ENCODE measurements at places on chromosomes 1 and 21.

DNA sequence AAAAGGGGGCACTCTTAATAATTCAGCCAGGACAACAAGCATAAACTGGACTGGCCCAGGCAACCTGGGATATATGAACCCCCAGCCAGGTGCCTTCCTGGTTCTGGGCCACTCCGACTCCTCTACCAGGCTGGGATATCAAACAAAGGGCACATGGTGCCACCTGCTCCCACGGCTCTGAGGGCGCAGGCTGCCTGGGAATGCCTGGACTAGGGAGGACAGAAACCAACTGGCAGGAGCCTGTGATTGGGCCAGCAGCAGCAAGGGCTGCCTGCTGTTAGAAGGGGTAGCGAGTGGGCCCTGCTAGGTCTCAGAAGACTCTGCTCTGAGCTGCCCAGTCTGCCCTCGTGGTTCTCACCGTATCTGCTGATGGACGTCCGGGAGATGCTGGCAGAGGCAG lies 123.2 kb upstream of the CD34 start:
- no peak for DNase-seq

DNA sequence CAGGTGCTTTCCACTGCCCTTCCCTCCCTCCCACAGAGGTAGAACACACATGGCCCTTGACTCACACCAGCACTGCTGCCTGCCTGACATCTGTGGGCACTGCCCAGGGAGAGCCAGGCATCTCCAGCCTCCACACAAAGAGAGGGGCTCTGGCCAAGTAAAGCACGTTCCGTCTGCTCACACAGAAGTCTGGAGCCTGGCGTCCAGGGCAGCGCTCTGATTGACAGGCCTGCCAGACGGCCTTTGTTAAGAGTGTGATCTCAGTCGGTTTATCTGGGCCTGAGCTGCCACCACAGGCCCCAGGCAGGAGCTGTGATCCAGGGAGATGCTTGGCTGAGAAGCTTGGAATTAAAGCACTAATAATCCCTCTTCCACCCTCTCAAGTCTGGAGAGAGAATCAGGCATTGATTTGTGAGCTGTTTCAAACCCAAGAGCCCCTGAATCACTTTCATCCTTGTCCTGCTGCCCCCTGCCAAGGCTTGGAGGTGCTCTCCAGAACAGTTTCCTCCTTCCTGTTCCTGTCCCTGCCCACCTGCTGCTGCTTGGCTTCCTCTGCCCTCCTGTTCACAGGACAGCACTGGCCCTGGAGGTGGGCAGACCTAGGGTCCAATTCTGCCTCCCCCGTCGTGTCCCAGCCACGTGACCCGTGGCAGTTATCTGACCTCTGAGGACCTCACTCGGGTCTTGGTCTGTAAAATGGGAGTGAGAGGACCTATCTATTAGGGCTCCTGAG lies 3.7 kb downstream of the DMRTB1 start:
- no peak for DNase-seq

DNA sequence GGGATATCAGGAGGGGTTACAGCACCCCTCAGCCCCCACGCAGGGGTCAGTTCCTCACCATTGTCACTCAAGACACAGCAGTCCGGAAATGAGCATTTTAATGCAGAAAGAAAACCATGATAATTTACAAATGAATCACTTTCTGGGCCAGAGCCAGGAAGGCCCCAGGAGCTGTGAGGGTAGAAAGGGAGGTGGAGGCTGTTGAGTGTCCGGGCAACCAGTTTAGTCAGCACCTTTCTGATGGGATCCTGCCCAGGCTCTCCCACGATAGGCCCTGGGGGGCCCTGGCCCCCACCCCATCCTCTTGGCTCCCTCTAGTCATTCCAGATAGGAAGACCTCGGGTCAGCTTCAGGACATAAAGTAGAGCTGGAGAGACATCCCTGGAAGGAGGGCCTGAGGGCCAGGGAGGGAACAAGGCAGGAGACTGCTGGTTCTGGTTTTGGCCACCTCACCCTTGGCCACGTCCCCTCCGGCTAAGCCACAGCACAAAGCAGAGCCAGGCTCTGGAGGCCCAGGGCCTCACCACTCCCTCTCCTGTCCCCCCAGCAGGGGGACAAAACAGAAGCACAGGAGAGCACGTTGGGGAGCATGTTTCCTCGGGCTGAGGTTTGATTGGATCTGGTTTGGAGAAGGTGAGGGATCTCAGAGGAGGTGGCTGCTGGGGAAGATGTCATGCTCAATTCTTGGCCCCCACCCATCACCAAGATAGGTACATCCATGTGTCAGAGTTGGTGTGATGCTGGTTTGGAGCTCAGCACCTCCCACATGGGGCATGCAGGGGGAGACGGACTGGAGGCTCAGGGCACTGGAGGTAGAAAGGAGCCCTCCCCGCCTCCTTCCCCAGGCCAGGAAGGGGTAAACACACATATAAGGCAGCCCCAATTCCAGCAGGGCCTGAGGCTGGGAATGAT lies 20.6 kb downstream of the ETNK2 start:
- no peak for DNase-seq

DNA sequence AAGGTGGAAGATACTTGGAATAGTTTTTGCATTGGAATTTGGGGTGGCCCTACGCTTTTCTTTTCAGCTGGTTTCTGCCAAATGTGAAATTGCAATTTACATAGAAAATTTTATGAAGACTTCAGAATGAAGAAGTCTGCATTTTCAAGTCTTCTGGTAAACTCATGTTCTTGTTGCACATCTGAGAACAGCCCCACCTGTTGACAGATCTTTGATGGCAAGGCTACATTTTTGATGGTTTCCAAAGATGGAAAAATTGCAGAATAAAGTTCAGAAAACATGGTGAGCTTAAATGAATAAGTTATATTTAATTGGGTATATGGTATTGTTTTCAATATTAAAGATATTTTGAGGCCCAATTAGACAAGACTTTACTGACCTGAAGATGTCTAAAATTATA lies 25.4 kb downstream of the OLFM3 start:
- DNase-seq: peak; percentile 16

GRCh38 chr1:182340233-182341058 lies 51.1 kb downstream of the GLUL start:
- no peak for DNase-seq

DNA sequence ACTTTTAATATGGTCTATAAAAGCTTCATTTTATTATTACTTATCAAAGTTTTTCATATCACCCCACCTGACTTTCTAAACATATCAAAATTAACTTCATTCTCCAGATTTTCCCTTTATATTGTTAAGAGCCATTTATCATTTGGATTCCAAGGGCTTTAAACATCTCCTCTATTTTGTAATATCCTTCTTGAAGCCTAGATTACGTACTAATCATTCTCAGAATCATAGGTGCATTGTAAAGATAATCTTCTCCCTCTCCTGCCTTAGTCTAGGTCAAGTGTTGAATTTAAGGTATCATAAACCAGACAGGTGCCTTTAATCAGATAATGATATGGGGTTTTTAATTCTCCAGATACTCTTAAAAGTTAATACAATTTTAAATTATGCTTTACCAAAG lies 128.3 kb downstream of the LRRC40 start:
- no peak for DNase-seq

GRCh38 chr1:182679684-182680083 lies 4.7 kb downstream of the RGS8 start:
- DNase-seq: no peak

- no peak for DNase-seq
These were observed 15.1 kb downstream of the ELK4 start for GRCh38 chr1:205616563-205617293.

GRCh38 chr1:154318386-154318785 lies 2.5 kb upstream of the AQP10 start:
- no peak for DNase-seq

GRCh38 chr1:171110621-171111326 lies 20.1 kb downstream of the FMO3 start:
- no peak for DNase-seq

- no peak for DNase-seq
These were observed 749 bp upstream of the EFHD2 start for GRCh38 chr1:15408890-15409387.

DNA sequence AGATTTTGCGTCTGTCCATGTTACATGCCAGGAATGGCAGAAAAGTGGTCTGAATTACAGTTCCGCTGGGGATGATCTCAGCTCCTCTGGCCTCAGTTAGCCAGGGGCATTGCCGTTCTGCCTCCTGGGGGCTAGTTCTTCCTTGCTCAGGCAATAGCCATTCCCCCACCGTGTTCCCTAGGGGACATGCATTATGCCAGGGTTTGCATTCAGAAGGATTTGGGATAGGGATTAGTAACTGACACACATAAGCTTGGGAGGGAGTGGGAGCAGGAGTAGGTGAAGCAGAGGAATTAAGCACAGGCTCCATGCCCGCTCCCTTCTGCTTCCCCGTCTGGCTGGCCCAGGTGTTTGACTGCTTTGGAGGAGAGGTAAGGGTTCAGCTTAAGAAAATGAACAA lies 12.7 kb downstream of the LRRC71 start:
- DNase-seq: no peak

- DNase-seq: no peak
These were observed 38.2 kb downstream of the TRAPPC10 start for GRCh38 chr21:44050276-44050675.

GRCh38 chr1:74470936-74471335 lies 41.5 kb downstream of the LRRC53 start:
- DNase-seq: no peak

DNA sequence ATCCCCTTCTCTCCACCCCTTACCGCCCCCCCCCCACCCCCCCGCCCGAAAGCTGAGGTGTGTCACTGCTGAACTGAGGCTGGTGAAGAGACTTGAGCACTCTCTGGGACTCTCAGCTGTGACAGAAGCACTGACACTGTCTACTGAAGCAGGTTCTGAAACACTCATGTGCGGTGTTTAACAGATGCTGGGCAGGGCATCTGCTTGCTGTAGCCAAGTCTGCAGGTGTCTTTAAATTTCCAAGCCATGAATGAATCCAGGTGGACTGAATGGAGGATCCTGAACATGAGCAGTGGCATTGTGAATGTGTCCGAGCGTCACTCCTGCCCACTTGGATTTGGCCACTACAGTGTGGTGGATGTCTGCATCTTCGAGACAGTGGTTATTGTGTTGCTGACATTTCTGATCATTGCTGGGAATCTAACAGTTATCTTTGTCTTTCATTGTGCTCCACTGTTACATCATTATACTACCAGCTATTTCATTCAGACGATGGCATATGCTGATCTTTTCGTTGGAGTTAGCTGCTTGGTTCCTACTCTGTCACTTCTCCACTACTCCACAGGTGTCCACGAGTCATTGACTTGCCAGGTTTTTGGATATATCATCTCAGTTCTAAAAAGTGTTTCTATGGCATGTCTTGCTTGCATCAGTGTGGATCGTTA lies at the start of gene GPR52:
Gene GPR52, plus strand, starts transcription at position 99 of the 665 bp plus-strand sequence. Its CDS starts 148 bp downstream, at position 247.
- DNase-seq: no peak

- peak; percentile 58 for DNase-seq
These were observed 835 bp downstream of the UHMK1 start for GRCh38 chr1:162498496-162498810.

- DNase-seq: peak; percentile 94
These were observed 6.6 kb downstream of the ADORA1 start for GRCh38 chr1:203133970-203134725.

- DNase-seq: no peak
These were observed 12.9 kb upstream of the LELP1 start for GRCh38 chr1:153190373-153190772.

DNA sequence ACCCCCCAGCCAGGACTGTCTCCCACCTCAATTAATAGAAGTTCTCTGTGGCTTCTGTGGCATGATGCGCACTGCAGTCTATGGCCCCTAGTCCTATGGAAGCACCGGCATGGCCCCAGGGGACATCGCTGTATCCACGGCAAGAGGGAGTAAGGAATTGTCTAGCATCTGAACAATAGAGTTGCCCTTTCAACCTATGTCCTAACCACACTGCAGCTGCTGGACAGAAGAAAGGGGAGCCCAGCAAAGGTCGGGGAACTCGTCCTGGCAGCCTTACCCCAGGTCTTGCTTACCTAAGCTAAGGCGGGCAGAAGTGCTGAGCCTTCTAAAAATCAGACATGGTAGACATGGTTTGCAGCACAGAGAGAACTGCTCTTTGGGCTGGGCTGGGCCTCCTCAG lies 103.3 kb upstream of the EDN2 start:
- no peak for DNase-seq
